Keratinocyte (primary cell): ENCODE measurements at places on chromosomes 16 and 17.
A peak's percentile ranks its signal among the peaks of the same experiment; 100 is the strongest.

DNA sequence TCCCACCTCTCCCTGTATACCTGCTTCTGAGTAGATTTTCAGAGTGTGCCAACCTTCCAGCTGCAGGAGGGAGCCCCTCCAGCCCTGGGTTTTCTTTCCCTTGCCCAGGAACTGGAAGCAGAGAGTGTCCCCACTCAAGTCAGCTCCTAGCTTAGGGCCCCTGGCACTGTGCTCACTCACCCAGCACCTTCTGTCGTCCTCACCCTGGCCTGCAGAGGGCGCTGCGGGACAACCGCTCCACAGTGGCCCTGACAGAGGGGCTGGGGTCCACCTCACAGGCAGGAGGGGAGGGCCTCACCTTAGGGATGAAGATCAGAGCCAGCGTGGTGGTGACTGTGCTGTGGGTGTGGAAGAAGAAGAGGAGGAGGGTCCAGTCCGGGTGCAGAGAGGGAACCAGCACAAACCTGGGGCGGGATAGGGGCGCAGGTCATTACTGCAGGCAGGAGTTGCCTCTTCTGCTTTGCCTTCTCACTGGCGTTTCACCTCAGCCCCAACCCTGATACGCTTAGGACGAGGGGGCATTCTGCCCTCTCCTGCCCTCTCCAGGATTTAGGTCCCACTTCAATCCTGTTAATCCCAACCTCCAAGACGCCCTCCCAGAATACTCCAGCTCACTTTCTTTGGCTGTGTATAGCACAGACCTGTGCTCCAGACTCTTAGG is 10.0 kb downstream of the GPR179 start:
- no peak for DNase-seq

GRCh38 chr17:46194393-46195216 is 1.4 kb upstream of the KANSL1 start:
- no peak for DNase-seq

DNA sequence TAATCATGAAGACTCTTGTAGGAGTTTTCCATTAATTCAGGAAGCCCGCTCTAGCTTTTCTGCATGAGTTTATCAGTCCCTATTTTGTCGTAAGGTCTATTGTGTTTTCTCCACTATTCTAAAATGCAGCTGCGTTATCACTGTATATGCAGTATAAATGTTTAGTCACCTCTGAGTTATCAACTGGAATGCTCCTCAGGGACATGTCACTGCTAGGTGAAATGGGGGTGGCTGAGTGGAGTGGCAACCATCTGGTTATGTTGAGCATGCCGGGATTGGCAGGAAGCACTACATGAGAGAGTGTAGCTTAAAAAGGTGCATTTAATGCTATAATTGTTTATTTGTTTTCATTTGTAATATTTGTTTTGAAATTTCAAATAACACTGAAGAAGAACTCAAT is 285.2 kb upstream of the ELAC2 start:
- DNase-seq, result no peak

- DNase-seq, result no peak
These were observed 53.9 kb downstream of the USP10 start for GRCh38 chr16:84753412-84754326.

DNA sequence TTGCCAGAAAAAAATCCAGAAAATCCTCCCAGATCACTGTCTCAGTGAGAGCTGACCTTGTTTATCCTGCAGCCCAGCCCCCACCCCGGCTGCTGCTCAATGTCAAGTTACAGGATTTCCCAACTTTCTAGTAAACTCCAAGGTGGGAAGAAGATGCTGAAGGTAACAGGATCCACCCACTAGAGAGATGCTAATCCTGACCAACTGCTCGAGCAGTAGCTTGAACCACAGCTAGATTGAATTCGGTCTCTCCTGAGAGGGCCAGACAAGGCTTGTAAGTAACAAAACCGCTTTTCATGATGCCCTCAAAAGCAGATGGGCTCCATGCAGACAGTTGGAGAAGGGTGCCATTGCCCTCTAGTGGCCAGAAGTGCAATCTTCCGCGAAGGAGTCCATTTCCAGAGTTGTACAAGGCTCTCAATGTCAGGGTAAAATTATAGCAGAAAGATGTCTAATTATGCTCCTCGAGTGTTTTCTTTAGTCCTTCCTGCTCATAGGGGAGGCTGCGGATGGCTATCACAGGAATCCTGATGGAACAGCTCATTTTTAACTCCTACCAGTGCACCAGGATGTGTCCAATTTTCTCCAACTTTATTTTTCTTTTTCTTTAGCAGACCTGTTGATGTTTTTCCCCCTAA is 3.9 kb downstream of the CDH11 start:
- DNase-seq, result peak; percentile 49

- no peak for DNase-seq
These were observed 729 bp downstream of the ADORA2B start for GRCh38 chr17:15945527-15946191.

GRCh38 chr16:67278773-67279295 is 498 bp upstream of the PLEKHG4 start:
- no peak for DNase-seq

DNA sequence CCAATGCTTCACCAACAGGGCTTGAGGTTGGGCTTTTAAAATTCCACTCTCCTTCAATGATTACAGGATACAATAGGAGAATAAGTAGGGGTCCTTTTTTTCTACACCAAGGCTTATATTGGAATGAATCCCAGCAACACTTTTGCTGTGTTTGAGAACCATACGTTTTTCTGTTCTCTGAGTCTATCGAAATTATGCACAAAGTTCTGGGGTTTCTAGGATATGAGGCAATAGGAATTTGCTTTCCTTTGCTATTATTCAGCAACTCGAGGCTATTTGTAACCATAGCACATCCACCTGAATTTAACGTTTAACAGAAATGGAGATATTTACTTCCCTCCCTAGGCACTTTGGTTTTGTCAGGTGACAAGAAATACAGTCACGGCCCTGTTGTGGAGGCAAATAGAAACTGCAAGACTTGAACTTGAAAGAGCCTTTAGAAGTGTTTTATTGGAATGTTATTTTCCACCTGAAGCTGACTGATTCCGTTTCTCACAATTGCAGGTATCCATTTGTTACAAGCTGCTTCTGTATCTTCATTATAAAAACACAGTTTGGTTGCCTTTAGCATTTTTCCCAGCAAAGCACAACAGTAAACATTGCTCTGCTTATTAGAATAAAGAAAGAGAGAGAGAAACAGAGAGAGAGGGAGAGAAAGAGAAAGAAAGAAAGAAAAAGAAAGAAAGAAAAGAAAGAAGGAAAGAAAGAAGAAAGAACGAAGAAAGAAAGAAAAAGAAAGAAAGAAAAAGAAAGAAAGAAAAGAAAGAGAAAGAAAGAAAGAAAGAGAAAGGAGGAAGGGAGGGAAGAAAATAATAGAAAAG is 109.6 kb downstream of the HS3ST3A1 start:
- no peak for DNase-seq

GRCh38 chr17:18185391-18185790 is 1.8 kb downstream of the ALKBH5 start:
- DNase-seq, result no peak

- no peak for DNase-seq
These were observed 15.7 kb downstream of the ELAC2 start for GRCh38 chr17:13001991-13002615.

DNA sequence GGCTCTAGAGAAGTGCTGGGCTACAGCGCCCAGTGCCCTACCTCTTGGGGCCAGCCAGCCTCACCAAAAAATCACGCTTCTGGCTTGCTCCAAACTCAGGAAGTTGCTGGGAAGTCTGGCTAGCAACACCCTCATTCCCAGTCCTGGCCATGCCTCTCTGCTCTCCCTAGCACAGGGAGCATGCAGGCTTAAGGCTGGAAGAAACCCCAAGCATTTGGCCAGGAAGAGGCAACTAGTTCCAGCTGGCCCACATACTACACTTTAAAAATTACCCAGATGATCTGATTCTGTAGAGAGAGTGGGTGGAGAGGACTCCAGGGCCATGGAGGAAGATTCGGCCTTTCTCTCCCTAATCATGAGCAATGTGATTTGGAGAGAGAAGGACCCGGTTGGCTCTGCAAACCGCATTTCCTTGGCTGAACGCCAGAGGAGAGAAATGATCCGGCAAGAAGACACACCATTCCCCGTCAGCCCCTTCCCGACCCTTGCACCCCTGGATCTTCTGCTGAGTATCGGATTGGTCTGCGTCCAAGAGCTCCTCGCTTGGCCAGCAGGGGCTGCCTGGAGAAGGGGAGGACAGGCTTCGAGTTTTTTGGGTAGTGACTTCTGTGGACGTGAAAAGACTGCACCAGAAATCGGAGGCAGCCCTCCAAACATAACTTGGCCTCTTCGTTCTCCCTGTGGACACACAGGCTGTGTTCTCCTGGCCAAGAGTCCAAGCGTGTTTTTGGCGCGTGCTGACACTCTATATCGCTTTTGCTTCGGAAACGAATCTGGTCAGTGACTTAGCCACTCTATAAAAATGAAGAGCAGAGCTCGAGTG is 406.3 kb downstream of the WWOX start:
- no peak for DNase-seq

DNA sequence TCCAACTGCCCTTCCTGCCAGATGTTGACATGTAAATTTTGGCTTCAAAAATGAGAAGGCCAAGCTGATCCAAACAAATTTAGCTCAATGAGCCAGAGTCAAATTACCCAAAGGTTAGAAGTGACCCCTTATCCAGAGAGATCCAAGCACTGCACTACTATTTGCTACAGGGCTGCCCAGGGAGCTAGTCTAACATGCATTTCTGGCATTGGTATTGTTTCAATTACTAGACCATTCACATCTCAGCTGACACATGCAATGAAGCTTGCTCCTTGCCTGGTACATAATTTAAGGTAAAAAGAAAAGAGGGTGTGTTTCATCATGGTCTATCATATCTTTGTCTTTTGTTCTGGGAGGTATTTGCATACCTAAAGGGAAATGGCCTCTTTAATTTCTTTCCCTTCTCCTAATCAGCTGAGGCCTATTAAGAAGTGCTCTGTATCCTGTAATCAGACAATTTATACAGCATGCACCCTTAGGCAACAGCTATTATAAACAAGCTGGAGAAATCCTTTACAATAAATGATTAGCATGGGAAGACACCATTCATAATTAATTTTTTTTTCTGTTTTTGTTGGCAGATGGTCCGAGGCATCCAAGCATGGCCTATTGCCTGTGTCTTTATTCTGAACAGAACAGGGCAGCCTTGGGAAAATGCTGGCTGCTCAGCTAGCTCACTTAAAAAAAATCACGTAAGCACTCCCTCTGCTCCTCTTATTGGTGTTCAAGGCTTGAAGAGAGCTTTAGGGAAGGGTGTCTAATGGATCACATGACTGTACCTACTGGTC is 161.5 kb upstream of the SALL1 start:
- no peak for DNase-seq

GRCh38 chr17:75344666-75345065 is 55.4 kb upstream of the SLC25A19 start:
- no peak for DNase-seq

- peak; percentile 15 for DNase-seq
These were observed 311.3 kb downstream of the GRIN2A start for GRCh38 chr16:9870962-9871361.

GRCh38 chr17:72602517-72603419 is 481.9 kb downstream of the SOX9 start:
- no peak for DNase-seq

GRCh38 chr17:33447090-33447489 is 154.0 kb upstream of the ASIC2 start:
- no peak for DNase-seq

GRCh38 chr17:42841975-42842685 is 2.2 kb upstream of the AOC2 start:
- DNase-seq, result no peak

DNA sequence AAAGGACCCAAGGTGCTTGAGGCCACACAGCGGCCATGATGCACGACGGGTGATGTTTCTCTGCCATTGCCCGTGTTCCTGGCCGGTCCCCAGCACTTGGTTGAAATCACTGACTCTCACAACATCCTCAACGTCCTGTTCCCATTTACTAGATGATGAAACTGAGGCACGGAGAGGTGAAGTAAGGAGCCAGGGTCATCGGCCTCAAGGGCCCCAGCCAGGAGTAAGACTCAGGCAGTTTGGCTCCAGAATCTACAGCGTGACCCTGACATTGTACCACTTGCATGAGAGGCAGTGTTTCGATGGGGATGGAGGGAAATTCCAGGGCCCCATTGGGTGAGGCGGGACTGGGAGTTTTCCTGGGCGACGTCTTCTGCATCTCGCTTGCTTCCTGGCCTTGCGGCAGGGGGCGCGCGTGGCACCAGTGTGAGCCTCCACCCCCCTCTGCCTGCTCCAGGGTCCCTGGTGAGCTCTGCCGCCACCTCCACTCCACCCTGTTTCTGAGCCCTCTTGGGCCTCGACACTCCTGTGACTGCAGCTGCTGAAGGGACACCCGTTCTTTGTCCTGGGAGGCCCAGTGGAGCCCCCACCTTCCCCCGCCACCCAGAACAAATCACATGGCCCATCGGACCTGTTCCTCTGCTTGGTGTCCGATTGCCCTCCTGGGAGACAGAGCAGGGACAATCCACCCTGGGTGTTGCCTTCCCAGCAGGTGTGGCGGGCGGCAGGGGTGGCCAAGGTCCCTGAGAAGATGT is 133.0 kb upstream of the GSE1 start:
- no peak for DNase-seq

- no peak for DNase-seq
These were observed 18.9 kb downstream of the RARA start for GRCh38 chr17:40327735-40328385.

DNA sequence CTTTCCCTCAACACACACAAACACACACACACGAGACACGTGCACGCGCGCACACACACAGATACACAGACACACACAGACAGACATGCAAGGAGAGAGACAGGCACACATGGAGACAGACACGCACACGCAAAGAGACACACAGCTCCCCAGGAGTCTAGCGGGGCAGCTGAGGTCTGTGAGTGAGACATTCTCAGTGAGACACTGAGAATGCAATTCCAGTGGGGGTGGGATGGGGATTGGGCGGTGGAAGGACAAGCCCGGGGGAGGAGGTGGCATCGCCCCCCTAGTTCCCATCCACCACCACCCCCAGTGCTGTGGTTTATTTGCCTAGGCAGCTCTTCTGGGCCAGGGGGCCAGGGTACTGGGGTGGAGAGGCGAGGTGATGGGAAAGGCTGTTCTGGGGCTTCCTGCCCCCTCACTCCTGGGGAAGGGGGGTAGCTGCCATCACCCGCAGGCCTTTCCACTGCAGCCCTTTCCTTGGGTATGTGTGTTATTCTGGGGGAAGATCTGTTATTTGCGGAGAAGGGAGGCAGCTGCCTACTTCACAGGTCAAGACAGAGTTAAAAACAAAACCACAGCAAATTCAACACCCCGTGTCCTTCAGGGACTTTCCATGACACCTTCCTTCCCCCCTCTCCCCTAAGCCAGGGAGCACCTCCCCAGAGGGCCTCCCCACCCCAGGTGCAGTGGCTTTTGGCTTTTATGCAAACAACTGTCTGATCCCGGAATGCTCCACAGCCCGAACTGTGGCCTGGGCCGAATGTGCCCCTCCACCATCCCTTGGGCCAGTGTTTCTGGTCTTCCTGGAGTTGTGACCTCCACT is 18.0 kb downstream of the GRB7 start:
- DNase-seq, result no peak

- DNase-seq, result no peak
These were observed 368.8 kb downstream of the SEC14L1 start for GRCh38 chr17:77509599-77509998.

- no peak for DNase-seq
These were observed 154.0 kb upstream of the HSBP1 start for GRCh38 chr16:83653785-83654184.

GRCh38 chr17:29571486-29571882 is 3.0 kb downstream of the TP53I13 start:
- no peak for DNase-seq
